ENCODE measurements at places on chromosomes 12 and 14.
A peak's percentile ranks its signal among the peaks of the same experiment; 100 is the strongest.

- no peak for DNase-seq
These were observed 128.4 kb downstream of the KICS2 start for GRCh38 chr12:64093689-64094088.

GRCh38 chr12:112677050-112677765 lies 114.3 kb upstream of the RPH3A start:
- DNase-seq, result no peak

DNA sequence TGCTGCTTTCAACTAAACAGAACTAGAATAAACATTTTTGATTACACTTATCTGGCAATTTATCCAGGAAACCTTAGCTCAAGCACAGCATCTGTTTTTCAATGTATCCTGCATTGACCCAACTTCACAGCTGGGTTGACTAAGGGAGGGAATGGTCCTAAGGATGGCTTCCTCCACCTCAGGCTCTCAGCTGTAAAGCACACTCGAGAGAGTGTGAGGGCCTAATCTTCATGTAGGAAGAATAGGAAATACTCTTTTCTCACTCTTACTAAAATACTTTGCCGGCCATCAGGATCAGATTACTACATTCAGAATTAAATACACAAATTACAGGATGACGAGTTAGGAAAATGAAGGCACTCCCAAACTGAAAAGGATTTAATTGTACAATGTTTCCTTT lies 7.2 kb downstream of the SETD3 start:
- no peak for DNase-seq

GRCh38 chr14:70919774-70920173 lies 12.5 kb downstream of the PCNX1 start:
- peak; percentile 64 for DNase-seq

- DNase-seq, result no peak
These were observed 14.3 kb upstream of the KRT5 start for GRCh38 chr12:52534482-52534881.

- DNase-seq, result no peak
These were observed 38.1 kb downstream of the KLRG1 start for GRCh38 chr12:9027161-9028059.

- no peak for DNase-seq
These were observed 4.5 kb downstream of the FOXA1 start for GRCh38 chr14:37590428-37591139.

GRCh38 chr12:79512068-79512467 lies 178.7 kb downstream of the PAWR start:
- no peak for DNase-seq

DNA sequence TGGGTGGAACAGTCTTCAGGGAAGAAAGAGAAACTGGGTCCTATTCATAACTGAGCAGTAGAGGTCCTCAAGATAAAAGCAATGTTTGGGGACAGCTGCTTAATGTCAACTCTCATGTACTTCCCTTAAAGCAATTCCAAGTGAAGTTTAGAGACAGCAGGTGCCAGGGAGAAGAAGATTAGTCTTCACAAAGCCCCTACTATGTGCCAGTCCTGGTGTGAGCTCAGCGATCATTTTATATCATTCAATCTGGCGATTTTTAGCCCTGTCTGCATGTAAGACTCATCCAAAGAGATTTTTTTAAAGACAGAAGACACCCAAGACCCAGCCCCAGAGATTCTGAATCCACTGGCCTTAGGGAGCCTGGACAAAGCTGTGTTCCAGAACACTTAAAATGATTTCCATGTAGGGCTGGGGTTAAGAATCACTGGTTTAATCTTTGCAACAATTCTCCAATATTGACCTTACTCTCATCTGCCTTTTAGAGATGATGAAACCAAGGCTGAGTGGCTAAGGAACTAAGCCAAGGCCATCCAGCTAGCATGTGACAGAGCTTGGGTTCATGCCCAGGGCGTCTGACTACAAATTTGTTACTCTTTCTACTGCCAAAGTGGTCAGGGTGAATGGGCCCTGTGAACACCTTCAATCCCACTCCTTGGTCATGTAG lies 404.5 kb upstream of the TBX3 start:
- DNase-seq, result no peak

DNA sequence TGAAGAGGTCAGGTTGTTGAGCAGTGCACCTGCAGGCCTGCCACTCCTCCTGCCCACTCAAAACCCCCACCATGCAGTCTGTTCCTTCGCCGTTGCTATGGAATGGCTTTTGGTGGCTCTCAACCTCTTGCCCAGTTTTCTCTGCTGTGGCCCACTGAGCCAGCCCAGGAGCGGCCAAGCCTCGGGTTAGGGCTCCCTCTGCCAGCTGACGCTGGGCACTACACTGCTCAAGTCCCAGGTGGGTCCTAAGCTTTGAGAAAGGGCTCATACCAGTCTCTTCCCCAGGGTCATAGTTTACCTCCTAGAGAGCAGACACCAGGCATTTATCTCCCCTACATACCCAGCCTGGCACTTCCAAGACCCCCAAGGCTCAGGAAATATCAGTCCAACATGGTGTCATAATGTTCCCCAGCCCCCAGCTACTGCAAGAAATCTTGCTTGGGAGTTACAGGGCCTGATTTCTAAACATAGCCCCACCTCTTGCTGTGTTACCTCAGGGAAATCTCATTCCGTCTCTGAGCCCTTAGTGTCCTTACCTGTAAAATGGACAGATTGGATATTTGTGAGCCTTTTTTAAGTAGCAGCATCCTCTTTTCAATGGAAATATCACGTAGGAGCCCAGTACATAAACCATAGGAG lies 59.4 kb downstream of the TSPAN11 start:
- DNase-seq, result peak; percentile 50

GRCh38 chr14:20485900-20486299 lies 16.7 kb downstream of the PNP start:
- no peak for DNase-seq

DNA sequence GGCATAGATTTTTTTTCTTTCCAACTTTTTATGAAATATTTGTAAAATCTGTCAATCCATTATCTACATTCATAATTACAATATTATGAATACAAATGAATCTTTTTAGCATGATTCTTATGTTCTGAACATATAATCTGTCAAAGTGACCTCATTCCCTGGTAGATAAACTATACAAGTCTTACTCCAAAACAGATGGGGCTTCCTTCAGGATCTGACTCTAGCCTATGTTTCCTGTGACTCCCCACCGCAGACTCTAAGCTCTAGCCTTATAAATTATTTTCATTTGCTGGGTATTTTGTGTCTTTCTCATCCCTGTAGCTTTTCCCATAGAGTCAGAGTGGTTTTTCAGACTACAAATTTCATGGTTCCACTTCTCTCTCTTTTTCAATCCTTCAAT lies 202.1 kb upstream of the KITLG start:
- peak; percentile 38 for DNase-seq

DNA sequence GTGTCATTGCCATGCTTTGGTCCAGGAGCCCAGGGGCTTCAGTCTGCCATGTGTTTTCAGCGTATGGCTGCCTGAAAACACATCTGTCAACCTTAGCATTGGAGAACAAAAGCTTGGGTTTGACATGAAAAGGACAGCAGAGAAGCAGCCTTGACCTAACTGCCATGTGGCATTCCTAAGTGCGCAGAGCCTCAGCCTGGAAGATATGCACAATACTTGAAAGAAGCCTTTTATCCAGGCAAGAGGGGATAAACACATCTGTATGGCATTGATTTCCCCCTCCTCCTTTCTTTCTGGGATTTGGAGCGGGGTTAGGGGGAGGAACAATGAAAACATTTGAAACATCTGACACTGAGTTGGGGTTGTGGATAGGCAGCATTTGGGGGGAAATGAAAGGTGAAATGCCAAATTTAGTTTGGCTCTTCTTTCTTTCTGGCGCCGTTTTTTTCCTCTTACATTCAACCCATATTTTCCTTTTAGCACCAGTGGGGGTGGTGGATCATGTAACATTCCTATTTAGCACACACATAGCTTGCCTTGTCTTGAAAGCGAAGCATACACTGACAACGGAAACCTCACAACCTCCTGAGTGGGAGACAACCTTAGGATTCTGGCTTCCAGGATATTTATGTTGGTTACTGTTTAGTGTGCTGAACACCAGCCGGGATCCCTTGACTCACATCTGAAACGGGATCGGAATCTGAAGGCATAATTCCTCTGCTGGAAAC lies 177.0 kb downstream of the C12orf75 start:
- peak; percentile 91 for DNase-seq

GRCh38 chr14:105853907-105854599 lies 327.7 kb downstream of the TMEM121 start:
- DNase-seq, result no peak
